ENCODE measurements at places on chromosomes 13 and 19.

DNA sequence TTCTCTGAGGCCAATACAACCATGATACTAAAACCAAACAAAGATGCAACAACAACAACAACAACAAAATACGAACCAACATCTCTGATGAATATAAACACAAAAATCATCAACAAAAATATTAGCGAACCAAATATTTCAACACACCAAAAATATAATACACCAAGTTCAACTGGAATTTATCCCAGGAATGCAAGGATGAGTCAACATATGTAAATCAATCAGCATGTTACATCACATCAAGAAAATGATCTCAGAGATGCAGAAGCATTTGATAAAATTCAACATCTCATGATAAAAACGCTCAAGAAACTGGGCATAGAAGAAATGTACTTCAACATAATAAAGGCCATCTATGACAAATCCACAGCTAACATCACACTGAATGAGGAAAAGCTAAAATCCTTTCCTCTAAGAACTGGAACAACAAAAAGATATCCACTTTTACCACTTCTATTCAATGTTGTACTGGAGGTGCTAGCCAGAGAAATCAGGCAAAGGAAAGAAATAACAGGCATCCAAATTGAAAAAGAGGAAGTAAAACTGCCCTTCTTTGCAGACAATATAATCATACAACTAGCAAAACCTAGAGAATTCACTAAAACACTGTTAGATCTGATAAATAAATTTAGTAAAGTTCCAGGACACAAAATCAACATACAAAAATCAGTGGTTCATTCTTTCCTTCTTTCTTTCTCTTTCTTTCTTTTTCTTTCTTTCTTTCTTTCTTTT lies 2448.7 kb upstream of the PCDH20 start:
- no peak for DNase-seq

DNA sequence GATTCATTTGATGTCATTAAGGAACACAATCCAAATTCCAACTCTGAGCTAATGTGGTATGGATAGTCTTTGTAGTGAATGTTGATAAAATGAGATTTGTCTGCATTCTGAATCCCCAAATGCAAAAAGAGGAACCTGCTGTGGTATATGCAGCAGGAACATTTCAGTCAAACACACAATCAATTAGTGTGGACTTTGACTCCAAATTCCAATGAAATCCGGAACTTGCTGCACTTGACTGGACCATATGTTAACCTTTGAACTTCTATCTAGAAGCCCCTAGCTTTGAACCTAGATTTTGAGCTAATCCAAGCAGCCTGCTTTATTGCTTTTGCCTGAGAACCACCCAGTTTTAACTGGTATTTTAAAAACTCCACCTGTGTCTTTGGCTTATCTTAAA lies 341.3 kb downstream of the SPRY2 start:
- DNase-seq = no peak

DNA sequence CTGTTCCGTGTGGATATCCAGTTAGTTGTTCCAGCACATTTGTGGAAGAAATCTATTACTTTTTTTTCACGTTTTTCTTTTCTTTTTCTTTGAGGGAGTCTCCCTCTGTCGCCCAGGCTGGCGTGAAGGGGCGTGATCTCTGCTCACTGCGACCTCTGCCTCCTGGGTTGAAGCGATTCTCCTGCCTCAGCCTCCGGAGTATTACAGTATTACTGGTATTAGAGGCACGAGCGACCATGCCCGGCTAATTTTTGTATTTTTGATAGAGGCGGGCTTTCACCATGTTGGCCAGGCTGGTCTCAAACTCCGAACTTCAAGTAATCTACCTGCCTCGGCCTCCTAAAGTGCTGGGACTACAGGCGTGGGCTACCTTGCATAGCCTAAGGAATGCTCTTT lies 43.6 kb downstream of the ZNF611 start:
- DNase-seq = no peak

- DNase-seq = no peak
These were observed 26.4 kb upstream of the ZNF181 start for GRCh38 chr19:34707661-34708060.

DNA sequence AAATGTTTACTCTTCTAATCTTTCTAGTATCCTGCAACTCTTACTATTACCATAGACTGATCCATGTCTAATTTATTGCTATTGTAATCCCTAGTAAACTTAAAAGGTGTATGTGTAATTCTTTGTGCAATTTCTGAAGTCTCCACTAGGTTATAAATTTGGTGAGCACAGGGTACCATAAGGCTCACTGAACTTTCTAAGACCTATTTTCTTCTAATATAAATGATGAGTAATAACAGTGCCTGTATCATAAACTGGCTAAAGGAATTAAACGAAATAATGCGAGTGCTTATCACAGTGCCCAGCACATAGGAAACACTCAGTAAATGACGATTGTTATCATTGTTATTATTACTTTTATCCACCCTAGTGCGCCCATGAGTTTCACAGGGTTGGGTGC lies 119.1 kb downstream of the KLF12 start:
- DNase-seq = no peak

DNA sequence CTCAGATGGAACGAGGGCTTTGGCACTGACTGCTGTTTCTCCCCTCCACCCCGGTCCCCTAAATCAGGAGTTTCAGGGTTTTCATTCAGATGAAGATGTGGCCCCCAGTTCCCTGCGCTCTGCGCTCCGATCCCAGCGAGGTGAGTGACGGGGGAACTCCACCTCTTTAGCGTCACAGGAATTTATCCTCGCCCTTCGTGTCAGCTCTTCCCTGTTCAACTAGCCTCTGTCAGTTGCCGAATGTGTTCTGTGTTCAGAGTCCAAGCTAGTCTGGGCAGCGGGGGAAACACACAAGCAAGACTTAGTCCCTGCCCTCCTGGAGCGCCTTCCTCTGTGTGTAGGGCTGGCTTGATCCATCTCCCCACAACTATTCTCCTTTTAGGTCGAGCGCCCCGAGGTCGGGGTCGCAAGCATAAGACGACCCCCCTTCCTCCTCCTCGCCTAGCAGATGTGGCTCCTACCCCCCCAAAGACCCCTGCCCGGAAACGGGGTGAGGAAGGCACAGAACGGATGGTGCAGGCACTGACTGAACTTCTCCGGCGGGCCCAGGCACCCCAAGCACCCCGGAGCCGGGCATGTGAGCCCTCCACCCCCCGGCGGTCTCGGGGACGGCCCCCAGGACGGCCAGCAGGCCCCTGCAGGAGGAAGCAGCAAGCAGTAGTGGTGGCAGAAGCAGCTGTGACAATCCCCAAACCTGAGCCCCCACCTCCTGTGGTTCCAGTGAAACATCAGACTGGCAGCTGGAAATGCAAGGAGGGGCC lies 1.8 kb downstream of the KMT2B start:
- no peak for DNase-seq

DNA sequence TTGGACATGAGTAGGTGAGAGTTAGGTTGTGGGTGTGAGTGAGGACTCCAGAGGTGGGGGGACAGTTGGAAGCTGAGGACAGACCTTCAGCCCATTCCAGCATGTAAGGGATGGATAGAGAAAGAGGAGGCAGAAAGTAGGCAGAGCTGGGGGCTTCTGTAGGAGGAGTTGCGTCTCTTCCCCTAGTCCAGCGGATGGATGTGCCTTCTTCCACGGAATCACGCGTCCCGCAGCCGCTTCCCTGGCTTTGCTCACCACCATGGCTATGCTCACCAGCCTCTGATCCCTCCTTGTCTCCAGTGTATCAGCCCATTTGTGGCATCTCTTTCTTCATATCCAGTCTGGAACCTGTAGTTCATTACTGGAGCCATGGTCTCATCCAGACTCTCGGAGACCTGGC lies 5.6 kb downstream of the UBAC2 start:
- no peak for DNase-seq

DNA sequence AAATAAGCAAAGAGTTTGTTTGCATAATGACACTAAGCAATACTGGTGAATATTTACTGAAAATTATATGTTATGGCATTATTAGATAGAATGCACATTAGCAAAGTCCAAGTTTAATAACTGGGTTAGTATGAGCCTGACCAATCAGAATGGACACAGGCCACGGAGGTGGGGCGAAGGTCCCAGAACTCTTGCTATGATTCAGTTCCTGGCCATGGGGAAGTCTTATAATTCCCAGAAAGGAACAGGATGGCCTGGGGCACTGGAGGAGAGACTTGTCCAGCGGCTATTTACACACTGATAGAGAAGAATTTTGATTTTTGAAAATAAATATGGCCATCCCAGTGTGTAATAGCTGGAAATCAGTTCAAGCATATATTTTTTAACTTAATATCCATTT lies 372.0 kb downstream of the EFNB2 start:
- no peak for DNase-seq

- DNase-seq = no peak
These were observed 660.4 kb downstream of the SLITRK1 start for GRCh38 chr13:83221813-83222241.

All from iPS-NIHi11 (cell line).